ENCODE measurements at places on chromosomes 2 and 18.

GRCh38 chr2:15808944-15809343, 131.4 kb upstream of the MYCN start:
- no peak for DNase-seq

DNA sequence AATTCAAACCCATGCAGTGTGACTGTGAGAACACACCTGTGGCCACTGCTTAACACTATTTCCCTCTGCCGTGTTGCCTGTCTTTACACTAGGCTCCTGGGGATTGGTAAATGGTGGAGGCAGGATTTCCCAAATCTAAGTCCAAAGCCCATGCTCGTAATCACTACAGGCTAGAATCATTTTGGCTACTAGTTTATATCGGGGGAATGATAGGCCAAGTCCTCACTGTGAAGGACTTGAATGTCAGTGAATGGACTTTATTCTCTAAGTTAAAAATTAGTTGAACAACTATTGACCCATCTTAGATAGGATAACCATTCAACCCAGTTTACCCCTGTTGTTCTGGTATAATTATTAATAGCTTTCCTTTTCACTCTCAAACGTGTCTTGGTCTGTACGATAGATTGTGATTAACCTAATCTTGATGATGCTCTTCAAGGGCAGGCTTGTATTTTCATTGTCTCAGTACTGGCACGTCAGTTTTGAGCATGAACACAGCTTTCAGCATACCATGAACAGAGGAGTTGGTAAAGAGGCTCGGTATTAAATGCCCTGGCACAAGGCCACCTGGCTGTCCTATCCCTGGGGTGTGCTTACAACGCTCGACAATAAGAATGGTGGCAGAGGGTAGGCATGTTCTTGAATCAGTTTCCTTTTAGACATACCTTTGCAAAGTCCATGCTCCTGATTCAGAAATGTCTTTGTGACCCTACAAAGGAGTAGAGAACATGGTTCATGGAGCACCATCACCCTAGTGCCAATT, 148.8 kb downstream of the RTN4 start:
- no peak for DNase-seq

- no peak for DNase-seq
Measured at GRCh38 chr2:54586062-54586461, 129.9 kb downstream of the SPTBN1 start.

GRCh38 chr18:46373791-46374190, 269.6 kb downstream of the HAUS1 start:
- DNase-seq = no peak

- DNase-seq = no peak
Measured at GRCh38 chr2:31413862-31414550, 536 bp downstream of the XDH start.

GRCh38 chr18:45175511-45175910, 439.8 kb upstream of the SLC14A2 start:
- no peak for DNase-seq

DNA sequence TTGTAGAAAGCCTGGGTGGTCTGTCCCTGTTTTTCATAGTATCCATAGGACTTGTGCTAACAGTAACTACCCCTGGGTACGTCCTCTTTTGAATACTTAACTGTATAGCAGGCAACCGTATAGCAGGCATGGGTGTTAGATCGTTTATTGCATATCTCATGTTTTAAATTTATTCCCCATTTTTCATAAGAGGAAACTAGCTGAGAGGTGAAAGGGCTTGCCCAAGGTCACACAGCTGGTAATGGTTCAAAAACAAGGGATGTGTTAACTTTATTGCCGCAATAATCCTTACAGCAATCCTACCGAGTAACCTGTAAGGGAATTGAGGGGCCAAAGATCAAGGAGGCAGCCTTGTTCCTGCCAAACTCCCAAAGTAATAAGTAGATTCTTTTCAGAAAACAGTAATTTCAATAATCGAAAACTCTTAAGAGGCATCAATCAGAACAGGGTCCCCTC, 990 bp upstream of the MGAT4A start:
- no peak for DNase-seq

DNA sequence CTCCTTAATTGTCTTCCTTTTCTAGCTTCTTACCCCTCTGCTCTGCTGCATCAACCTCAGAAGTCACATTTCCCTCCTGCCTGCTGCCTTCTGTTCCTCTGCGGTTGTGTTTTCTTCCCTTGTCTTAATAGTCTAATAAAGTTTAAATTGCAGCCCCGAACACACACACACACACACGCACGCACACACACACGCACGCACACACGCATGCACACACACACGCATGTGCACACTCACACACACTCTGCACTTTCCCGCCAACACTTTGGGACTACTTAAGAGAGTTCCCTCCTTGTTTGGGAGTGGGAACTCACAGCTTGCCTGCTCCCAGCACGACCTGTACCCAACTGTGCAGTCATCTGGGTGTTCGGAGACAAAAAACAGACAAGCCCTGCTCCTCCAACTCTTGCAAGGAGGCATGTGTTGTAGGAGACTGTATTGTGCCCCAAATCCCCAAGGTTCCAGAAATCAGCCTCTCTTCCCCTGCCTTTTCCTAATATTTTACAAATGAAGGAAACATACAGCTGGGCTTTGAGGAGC, 99.1 kb downstream of the SETBP1 start:
- no peak for DNase-seq

- DNase-seq = no peak
Measured at GRCh38 chr2:122148128-122148767, 392.8 kb downstream of the TSN start.

DNA sequence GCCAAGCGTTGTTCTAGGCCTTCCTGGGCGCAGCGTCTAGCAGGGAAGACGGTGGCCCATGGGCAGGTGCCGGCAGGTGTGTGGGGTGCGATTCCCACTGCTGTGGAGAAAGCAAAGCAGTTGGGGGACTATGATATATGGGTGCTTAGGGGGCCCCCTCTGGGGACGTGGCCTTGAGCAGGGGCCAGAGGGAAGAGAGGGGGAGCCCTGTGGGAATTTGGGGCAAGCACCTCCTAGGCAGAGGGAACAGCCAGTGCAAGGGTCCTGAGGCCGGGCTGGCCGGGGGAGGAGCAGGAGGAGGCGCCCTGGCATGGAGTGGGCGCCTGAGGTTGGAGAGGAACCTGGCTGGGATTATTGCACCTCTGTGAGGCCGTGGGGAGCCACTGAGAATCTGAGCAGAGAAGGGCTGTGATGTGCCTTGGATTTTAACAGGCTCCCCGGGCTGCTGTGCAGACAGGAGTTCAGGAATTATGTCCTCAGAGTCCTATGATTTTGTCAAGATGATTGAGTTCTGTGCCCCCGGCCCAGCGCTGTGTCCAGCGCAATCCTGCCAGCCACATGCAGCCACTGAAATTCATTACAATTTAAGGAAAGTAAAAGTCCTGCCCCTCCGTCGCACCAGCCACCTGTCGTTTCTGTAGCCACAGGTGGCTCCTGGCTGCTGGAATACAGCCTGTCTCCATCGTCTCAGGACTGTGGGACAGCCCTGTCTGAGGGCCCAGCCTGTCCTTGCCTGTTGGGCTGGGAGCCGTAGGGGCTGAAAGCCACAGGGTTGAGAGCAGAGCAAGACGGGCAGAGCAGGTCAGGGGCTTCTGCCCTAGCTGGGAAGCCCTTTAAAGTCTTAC, 9.1 kb upstream of the KLHL30 start:
- no peak for DNase-seq

DNA sequence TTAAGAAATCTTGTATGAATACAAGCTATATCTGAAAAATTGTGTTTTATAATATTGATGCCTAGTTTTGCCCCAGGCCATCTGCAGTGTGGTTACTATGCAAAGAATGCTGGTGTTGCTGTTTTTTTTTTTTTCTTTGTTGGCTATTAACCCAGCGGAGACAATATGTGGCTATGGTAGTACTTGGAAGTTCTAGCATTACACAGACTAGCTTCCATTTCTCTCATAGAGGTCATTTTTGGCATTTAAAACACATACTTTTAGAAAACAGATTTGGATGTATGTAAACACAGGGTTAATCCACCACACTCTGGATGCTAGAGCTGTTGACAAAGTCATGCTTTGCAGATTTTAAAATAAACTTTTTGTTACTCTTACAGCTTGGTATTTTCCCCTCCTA, 209.8 kb downstream of the NEDD4L start:
- no peak for DNase-seq

GRCh38 chr2:51032751-51033330, 909 bp upstream of the NRXN1 start:
- DNase-seq = no peak

- no peak for DNase-seq
Measured at GRCh38 chr2:46878886-46879285, 36.7 kb downstream of the MCFD2 start.

- no peak for DNase-seq
Measured at GRCh38 chr2:20482725-20483124, 35.9 kb downstream of the RHOB start.

- no peak for DNase-seq
Measured at GRCh38 chr2:132692816-132693215, 22.8 kb upstream of the LYPD1 start.

DNA sequence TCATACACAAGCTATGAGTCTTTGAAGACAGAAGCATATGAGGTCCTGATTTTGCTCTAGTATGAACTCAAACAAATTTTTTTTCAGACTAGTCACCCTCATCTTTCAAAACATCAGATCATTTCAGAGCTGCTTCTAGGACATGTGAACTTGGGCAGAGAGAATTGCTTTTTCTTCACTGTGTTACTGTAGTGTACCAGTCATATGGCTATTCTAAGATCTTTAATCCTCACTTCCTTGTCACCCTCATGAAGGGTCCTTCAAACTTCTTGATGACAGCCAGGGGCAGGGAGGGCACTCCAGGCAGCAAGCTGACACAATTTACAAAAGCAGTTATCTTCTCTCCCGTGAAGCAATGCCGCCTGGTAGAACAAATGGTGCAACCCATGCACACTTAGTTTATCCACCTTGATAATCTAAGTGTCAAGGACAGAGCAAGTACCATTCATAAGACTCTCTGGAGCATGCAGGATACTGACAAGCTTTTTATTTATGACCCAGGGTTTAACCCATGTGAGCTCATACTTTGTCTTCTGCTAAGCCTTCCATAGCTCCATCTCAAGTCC, 200.6 kb downstream of the DPP10 start:
- DNase-seq = no peak

DNA sequence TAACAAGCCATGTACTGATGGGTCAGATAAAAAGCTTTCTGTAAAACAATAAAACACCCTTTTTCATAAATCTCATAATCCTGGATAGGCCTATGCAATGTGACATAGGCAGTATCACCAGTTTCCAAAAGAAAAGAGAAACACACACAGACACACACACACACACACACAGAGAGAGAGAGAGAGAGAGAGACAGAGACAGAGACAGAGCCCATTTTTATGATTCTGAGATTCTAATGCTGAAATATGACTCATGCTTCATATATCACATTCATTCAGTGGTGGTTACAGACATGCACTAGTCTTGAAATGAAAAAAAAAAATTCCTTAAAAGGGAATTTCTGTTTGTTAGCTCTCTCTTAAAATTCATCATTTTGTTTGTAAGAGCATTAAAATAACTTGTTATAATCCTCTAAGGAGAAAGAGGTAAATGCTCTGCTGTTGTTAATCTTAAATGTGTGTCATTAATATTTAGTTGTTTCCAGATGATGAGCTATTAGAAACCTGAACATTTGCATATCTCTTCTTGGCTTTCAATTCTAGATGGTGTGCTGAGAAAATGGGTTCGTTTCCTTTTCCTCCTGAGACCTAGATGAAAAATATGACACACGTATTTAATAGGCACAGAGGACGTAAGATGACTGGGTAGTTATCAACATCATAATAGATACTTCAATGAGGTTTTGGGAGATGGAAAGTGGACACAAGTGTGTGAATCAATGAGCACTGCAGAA, 1598.7 kb upstream of the ACVR2A start:
- no peak for DNase-seq

- DNase-seq = no peak
Measured at GRCh38 chr2:88053296-88053695, 2.3 kb downstream of the KRCC1 start.

GRCh38 chr18:56575819-56576663, 62.4 kb downstream of the TXNL1 start:
- no peak for DNase-seq

GRCh38 chr2:191892391-191892790, 45.5 kb upstream of the CAVIN2 start:
- DNase-seq = no peak

GRCh38 chr18:68060871-68061270, 544.4 kb upstream of the DSEL start:
- DNase-seq = no peak

GRCh38 chr2:201258666-201259615, 1.4 kb upstream of the CASP8 start:
- no peak for DNase-seq

- no peak for DNase-seq
Measured at GRCh38 chr2:201203916-201204654, 21.1 kb downstream of the CASP10 start.

DNA sequence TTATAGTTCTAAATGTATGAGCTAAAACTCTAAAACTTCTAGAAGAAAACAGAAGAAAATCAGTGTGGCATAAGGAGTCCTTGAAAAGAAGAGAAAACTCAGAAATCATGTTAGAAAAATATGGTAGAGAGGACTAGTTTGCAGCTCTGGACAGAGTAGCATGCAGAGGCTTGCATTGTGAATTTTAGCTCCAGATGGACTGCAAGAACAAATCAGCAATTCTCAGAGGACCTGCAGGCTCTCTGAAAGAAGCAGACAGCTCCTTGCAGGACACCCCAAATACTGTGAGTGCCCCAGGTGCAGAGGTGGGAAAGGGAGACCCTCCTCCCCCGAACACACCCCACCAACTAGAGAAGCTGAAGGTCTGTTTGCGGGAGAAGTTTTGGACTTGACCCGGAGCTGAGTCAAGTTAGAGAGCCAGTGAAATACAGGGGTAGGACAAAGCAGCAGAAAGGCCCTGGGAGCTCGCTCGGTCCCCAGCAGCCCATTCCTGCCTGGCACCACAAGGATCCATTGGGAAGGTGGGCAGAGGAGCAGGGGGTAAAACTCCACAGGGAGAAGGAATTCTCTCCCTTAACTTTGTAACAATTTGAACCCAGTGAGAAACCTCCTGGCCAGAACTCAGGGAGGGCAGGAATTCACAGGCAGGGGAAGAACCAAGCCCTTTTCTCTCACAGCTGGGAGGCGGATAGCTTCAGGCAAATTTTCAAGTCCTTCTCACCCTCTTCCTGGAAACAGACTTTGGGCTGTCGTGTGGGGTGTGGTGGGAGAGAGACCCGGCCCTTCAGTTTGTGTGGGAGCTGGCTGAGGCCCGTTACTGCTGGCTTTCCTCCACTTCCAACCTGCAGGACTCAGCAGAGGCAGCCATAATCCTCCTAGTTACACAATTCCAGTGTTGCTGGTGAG, 216.2 kb upstream of the SLC35G4 start:
- DNase-seq = no peak

DNA sequence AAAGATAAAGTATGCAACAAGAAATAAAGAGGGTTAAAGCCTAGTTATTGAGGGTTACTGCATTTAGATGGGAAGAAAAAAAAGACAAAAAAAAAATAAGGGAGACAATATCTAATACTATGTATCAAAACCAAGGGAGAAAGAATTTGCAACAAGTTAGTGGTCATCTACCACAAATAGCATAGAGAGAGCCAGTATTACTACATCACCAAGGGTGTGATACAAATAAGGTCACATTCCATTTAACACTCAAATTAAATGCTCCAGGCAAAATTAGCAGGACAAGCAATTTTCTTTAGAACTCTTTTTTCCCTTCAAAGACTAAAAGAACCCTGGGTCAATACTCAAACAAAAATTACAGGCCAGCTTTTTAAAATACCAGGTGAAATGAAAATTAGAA, 115.1 kb upstream of the GULP1 start:
- no peak for DNase-seq
